ENCODE measurements at places on chromosomes 4 and X.

GRCh38 chrX:96591421-96591820 is 93.2 kb upstream of the DIAPH2 start:
- DNase-seq = no peak

DNA sequence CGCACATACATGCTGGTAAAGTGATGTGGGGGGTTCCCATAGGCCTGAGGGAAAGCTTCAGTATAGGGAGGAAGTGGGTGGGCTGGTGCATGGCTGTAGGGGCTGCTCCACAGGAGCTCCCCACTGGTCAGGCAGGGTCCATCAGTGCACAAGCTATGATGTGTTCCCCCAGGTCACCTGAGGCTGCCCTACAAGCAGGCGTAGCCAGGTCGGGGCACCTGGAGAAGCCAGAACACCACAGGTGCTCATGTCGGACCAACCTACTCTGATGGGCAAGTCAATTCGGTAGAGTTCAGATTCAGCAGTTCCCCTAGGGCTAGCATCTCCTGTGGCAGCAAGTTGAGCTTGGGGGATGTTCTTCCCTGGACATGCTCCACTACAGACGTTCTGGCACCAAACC is 103.3 kb upstream of the EPHA5 start:
- no peak for DNase-seq

DNA sequence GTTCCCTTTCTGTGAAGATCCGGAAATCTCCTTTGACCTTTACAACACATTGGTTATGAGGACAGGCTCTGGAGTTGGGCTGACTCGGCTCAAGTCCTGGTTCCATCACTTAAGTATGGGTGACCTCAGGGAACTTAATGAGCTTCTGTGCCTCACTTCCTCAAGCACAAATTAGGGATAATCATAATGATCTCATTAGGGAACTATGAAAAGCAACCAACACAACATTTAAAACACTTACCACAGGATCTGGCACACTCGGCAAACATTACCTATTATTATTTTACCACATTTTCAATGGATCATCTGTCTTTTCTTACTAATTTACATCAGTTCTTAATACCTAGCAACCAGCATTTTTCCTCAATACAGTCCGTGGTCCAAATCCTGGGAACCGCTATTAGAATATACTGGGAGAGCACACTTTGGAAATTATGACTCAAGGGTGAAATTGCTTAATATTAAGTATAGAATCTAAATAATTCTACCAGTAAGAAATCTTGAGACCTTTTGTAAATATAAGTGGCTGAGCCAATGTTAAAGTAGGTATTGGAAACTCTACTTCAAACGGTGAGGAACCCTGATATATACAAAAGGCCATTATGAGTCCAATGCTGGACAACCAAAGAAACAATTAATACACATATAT is 19.6 kb downstream of the ADGRA3 start:
- DNase-seq = no peak

GRCh38 chr4:151833174-151833573 is 72.4 kb upstream of the GATB start:
- DNase-seq = no peak

GRCh38 chr4:95181243-95181995 is 367.4 kb downstream of the UNC5C start:
- peak; percentile 12 for DNase-seq

GRCh38 chr4:65670331-65671031 is at the start of gene EPHA5:
Gene EPHA5, minus strand, starts transcription at chr4:65670489. Its CDS starts 747 bp downstream, at chr4:65669742.
- no peak for DNase-seq

- no peak for DNase-seq
Observed at GRCh38 chr4:168892475-168892874, 117.6 kb downstream of the CBR4 start.

DNA sequence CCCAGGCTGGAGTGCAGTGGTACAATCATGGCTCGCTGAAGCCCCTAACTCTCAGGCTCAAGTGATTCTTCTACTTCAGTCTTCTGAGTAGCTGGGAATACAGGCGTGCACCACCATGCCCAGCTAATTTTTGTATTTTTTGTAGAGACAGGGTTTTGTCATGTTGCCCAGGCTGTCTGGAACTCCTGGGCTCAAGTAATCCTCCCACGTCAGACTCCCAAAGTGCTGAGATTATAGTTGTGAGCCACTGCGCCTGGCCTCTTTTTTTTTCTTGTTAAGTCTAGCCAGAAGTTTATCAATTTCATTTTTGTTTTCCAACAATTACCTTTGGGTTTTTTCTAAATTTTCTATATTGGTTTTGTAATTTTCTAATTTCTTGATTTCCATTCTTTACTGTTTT is 100.6 kb downstream of the GC start:
- no peak for DNase-seq

Data from CD4-positive, alpha-beta T cell treated with Interleukin-10 for 1 hour (primary cell).